ENCODE measurements at places on chromosomes 5 and 9.
A peak's percentile ranks its signal among the peaks of the same experiment; 100 is the strongest.

DNA sequence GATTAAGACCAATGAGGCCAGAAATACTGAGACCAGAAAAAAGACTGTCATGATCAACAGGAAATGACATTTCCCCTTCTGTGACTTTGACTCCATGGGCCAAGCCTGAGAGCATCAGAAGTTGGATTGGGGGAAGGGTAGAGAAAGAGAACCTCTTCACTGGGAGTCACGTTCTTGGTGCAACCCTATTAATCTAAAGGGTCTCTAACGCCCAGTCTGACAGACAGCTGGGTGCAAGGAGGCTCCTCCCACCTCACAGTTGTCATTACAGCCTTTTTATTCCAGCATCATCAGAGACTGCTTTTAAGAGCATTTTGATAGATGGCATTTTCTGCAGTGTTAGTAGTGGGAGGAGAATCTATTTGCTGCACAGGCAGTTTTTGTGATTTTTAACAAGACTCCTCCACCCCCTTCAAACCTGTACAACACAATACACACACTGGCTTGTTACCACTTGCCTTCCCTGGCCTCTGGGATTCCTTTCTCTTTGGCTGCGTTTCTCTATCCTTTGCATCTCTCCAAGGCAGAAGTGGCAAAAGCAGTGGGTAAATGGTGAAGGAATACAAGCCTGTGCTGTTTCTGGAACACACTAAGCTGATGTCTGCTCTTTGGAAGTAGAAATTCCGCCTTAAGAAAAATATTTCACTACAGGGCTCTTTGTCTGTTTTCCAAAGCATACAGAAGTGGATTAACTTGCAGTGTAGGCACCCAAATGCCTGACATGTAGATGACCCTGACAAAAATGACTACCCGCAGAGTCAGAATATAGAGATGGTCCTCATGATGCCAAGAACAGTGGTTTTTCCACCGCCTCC, 310.4 kb upstream of the ZNF608 start:
- no peak for DNase-seq

- no peak for DNase-seq
Measured at GRCh38 chr5:44707721-44708120, 101.0 kb upstream of the MRPS30 start.

DNA sequence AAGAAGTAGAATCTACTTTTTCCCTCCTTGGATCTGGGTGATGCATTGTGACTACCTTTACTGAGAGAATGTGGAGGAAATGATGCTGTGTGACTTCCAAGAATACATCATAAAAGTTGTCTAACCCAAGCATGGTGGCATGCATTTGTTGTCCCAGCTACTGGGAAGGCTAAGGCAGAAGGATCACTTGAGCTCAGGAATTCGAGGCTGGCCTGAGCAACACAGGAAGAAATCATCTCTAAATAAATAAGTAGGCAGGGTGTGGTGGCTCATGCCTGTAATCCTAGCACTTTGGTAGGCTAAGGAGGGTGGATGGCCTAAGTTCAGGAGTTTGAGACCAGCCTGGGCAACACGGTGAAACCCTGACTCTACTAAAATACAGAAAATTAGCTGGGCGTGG, 143.2 kb upstream of the VLDLR start:
- DNase-seq, result no peak

GRCh38 chr5:173616577-173617118, at the start of gene BOD1:
TSS of gene BOD1 (minus strand) at chr5:173616650. CDS start at chr5:173616436, 214 bp downstream.
- peak; percentile 97 for DNase-seq

GRCh38 chr9:110188991-110189390, 19.0 kb downstream of the C9orf152 start:
- no peak for DNase-seq

DNA sequence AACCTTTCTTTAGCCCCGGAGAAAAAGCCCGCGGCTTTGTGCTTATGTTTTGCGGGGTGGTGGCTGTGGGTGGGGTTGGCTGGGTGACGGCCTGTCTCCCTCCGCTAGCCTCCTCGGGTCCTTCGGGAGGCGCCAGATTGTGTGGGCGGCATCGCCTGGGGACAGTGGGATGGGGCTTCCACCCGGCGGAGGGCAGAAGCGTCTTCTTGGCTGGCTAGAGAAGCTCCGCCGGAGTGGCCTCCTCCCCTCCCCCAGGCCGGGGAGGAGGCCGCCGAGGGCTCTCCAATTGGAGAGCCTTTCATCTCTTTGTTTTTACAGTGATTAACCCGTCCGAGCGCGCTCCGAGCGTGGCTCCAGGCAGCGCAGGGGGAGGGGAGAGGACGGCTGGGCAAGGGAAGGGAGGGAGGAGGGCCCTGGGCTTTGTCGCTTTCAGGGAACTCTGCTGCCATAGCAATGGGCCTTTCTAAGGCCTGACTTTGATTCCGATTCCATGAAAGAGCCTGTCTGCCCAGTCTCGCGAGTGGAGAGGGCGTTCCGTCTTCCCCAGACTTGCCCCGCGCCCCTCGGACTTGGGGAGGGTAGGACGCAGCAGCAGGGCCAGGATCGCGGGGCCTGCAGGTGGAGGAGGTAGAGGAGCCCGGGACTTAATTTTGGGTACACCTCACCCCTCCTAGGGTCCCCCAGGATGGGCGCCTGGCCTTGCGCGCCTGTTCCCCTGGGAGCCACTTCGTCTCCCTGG, 36.7 kb upstream of the TIFAB start:
- DNase-seq, result no peak

GRCh38 chr9:114898741-114899140, 31.6 kb downstream of the TNFSF8 start:
- peak; percentile 86 for DNase-seq

DNA sequence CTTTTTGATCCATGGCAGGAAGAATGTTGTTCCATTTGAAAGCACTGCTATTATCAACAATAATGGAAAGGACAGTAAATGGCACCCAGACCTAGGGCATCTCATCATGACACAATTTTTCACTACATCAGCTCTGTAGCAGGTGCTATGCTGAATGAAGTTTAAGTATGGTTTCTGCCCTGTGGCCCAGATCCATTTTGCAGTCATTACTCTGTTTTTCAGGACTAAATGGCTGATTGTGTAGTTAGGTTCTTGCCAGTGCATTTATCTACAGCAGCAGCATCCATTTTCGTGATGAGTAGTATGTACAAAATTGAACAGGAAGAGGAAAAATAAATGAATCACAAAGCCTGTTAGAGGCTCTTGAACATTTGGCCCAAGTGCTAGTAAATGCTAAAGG, 270.5 kb upstream of the CD180 start:
- DNase-seq, result no peak

- DNase-seq, result no peak
Measured at GRCh38 chr5:156006026-156006647, 320.8 kb upstream of the SGCD start.

GRCh38 chr9:1057910-1058309, 7.8 kb downstream of the DMRT2 start:
- no peak for DNase-seq

- DNase-seq, result no peak
Measured at GRCh38 chr5:72203251-72203845, 96.1 kb downstream of the MAP1B start.

GRCh38 chr5:135449644-135450043, 2.5 kb upstream of the DCANP1 start:
- DNase-seq, result no peak

DNA sequence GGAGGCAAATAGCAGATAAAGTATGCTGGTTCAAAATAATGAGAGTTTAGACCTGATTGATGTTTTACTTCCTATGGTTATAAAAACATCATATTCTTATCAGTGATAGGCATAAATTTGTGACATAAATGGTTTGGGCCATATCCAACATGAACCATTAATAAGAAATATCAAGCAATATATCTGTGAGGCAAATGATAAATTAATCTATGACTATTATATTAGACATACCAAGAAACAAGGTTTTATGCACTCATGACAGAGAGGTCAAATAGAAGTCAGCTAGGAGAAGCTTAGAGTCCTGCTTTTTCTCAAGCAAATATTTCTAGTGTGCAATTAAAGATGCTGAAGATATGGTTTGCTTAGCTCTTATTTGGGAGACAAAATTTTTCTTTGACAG, 10.4 kb downstream of the SMIM3 start:
- no peak for DNase-seq

DNA sequence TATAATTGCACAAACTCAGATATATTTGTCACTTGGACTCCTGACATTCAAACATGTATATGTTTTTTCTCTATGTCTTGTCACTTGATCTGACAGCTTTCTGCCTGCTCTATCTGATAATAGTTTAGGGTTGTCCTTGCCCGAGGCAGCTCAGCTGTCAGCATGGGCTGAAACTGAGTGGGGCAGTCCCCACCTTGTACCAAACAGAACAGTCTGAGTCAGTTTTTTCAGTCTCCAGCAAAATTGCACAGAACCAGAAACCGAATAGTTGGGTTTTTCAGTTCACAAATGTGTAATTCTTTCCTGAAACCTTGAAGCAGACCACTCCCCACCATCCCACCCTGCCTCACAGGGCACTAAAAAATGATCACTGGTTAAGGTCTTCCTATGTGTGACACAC, 9.5 kb upstream of the HAND1 start:
- DNase-seq, result no peak

DNA sequence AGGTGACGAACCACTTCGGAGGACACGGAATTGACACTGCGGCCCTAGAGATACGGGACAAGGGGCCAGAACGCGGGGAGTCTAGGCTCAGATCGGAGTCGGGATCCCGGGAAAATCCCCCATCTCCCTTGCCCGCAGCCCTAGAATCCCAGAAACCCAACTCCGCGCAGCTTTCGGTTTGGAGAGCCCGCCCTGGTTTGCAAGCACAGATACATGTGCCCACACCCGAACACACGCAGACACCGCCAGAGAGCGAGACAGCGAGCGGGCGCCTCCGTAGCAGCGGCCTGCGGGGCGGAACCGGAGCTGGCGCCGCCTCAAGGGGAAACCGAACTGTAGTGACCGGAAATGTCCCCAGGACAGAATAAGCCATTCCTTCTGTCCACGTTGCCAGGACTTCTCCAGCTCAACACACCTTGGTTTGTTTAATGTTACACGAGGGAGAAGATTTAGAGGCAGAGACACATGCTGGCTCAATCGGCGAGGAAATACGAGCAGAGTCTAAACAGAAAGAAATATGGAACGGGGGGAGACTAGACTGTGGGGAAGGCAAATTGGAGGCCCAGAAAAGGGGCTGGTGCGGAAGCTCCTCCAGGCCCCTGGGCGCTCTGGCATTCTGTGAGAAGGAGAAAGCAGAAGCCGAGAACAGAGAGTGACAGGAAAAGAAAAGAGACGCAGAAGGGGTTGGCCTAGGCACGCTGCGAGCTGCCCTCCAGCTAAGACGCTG, 2.9 kb upstream of the PAX5 start:
- DNase-seq, result peak; percentile 54

GRCh38 chr5:164998590-164998989, 1493.2 kb downstream of the MAT2B start:
- no peak for DNase-seq

DNA sequence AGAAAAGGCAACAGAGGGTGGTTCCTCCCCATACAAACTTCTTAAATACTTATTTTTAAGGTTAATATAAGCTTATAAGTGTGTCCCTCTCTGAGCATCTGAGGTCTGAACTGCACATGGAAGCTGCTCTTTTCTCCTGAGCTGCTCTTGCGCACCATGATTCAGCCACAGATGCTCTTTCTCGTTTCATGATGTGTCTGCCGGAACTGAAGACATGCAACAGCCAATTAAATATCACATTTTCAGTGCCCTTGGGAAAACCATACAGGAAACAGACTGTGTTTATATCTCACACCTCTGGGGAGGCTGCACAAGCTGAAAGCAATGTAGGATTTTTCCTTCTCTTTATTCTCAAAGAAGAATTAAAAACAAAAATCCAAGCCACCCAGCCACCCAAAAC, 96.8 kb upstream of the NREP start:
- DNase-seq, result no peak

- no peak for DNase-seq
Measured at GRCh38 chr9:112041536-112042243, 133.4 kb downstream of the SUSD1 start.
